Activated CD4-positive, alpha-beta T cell treated with anti-CD3 and anti-CD28 coated beads, Interleukin-2, amount 50 U/mL, for 24 hours (primary cell): ENCODE measurements at places on chromosomes 11 and 22.

DNA sequence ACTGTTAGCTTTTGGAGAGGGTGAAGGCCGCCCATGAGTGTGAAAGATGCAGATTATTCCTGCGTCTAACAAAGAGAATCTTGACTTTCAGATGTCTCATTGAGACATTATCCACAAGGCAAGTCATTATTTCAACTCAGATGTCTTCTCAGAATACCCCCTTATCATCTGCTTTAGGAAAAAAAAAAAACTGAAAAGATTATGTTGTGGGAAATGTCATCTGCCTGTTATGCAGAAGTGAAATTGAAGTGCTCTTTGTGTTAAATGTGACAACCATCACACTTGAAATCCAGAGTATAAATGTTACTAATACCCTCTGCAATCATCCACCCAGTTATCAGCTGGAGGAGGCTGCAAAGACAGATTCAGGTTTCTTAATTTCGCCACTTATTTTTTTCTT lies 239.6 kb downstream of the LARGE1 start:
- DNase-seq: no peak

GRCh38 chr11:67287355-67288197 lies 1.5 kb upstream of the ANKRD13D start:
- no peak for DNase-seq

DNA sequence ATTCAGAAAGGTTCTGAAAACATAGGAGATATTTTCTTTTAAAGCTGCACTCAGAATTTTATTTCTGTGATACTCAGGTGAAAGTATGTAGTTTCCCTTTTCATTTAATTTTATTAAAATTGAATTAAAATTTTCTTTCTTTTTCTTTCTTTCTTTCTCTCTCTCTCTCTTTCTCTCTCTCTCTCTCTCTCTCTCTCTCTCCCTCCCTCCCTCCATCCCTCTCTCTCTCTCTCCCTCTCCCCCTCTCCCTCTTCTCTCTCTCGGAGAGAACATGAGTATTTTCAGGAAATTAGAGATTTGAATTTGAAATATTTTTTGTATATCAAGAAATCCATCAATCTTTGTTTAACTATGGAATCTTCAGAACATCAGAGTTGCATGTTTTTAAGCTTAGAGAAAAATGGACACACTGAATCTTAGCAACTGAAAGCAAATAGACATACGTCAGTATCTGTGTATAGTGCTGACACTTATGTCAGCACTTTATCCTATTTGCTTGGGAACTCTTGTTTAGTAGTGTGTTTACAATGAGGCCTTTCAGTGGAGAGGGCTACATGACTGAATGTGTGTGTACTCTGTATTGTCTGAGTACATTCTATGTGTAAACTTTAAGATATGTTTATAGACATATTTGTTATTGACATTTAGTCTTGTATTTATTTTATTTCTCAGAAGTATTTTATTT lies 44.5 kb downstream of the PDE3B start:
- DNase-seq: no peak

DNA sequence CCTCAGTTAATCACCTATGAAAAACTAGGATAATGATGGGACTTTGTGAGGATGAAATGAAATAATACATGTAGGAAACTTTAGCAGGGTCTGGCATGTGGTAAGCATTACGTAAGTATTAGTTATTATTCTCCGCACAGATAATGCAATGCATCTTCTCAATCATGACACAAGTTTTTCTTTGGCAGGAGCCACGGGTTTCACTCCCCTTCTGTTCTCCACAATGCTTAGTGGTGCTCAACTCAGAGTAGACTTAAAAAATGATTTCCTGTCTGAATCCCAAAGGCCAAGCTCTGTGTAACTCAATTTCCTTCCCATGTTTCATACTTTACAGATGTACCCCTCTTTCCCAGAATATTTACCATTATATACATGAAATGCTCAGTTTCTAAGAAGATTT lies 82.9 kb downstream of the CCDC34 start:
- no peak for DNase-seq

DNA sequence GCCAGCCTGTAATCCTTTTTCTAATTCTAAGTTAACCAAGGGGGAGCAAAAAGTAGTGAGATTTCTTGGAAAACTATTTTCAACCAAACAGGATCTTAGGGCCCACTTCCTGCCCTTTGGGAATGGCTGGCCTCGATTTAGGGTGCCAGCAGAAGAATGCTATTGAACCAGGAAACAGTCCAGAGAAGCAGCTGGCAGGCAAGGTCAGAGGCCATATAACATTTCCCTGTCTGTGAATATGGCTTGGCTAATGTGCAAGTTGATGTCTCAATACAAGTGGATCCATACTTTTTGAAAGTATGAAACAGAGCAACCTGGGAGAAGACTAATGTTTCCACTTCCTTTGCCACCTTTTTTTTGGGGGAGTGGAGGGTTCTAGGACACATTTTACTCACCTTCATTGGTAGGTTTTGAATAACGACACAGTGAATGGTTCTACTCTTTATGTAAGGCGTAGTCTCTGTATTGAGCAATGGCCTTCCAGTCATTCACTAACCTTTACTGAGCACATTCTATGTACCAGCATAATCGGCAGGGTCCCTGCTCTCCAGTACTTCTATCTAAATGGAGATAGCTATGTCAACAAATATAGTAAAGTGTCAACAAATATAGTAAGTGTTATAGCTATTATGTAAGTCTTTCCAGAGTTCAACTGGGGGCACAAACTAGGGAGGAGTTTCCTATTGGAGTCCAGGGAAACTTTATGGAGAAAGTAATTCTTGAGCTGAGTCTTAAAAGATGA lies 34.2 kb upstream of the RRM1 start:
- DNase-seq: no peak

GRCh38 chr11:113947994-113948393 lies 26.9 kb upstream of the HTR3A start:
- no peak for DNase-seq

DNA sequence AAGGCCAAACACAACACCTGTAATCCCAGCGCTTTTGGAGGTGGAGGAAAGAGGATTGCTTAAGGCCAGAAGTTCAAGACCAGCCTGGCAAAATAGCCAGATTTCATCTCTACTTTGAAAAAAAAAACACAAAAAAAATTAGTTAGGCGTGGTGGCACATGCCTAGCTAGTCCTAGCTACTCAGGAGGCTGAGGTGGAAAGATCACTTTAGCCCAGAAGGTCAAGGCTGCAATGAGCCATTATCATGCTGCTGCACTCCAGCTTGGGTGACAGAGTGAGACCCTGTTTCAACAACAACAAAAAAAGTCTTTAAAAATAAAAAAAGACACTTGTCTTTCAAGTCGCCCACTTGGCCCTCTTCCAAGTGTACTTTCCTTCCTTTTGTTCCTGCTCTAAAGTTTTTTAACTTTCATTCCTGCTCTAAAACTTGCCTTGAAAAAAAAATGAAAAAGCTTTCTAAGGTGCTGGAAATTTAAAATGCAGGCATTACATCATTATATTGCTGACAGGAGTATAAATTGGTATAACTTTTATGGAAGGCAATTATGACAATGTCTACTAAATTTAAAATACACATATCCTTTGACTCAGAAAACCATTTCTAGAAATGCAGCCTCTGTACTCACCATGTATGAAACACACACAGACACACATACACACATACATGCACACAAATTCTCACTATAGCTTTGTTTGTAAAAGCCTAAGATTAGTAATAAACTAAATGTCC lies 12.7 kb downstream of the LIPT2 start:
- no peak for DNase-seq

DNA sequence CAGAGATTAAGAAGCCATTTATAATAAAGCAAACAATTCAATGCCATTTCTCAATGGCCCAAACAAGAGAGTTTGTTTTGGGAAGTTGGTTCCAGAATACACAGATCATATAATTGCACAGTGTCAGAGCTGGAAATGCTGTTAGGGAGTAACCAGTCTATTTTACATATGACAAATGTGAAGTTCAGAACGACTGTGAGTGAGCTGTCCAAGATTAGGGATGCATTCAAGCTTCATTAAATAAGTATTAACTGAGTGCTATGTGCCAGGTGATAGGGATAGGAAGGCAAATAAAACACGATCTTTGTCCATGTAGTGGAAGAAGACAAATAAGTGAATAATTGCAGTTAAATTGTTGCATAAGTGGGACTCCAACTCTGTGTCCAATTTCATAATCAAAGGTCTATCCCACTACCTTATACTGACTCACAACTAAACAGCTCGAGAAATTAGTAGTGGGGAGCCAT lies 33.1 kb upstream of the PICALM start:
- no peak for DNase-seq

DNA sequence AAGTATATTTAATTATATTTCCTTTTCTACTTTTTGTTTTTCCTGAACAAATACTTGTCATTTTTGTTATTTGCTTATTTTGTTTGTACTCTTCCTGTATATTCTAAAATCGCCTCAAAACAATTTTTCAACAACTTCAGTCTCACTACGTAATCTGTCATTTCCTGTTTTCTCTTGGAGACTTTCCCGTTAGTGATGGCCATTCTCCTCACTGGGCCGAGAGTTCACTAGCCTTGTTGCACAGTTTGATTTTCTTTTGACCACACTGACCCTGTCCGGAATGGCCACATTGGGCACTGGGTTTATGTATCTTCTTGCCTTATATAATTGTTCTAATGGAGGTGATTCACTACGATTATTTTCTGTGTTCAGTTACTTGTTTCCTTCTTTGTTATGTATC lies 726.1 kb downstream of the FAM181B start:
- no peak for DNase-seq

DNA sequence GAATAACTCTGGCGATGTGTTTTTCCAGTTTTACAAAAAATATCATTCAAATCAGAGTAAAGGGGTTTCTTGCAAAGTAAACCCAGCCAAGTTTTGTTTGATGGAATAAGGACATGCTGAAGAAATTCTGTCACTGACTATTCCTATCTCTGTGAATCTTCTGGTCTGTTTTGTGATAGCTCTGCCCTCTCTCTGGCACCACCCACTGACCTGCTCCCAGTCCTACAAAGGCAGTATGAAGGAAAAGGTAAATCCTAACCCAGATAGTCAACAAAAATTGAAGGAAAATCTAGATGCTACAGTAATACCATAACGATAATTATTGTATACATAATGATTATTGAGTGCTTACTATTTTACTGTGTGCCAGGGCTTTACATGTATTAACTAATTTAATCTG lies 76.3 kb upstream of the TP53AIP1 start:
- no peak for DNase-seq

- DNase-seq: no peak
Observed at GRCh38 chr11:96736601-96737000, 346.8 kb downstream of the JRKL start.

DNA sequence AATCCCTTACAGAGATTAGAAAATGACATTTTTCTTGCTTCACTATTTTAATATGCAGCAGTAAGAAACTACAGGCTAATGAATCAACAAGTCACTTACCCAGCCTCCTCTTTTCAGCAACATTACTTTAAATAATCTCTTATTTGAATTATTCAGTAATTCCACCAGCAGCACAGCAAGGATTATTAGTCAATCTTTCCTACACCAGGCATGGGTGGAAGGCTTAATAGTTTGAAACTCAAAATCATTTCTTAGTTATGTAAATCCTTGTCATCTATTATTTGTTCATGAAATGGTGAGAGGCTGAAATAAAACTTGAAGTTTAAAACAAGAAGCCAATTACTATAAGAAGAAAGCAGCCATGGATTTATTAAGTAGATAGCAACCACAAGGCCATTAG lies 530.5 kb downstream of the KCNA4 start:
- DNase-seq: no peak
